Stimulated activated CD4-positive, alpha-beta T cell treated with anti-CD3 and anti-CD28 coated beads, Interleukin-1b, Interleukin-23, amount 100 ng/mL, for 1 hour (primary cell): ENCODE measurements at places on chromosomes 7 and 10.

GRCh38 chr10:12826800-12827372 lies 174.6 kb downstream of the CCDC3 start:
- DNase-seq: no peak

DNA sequence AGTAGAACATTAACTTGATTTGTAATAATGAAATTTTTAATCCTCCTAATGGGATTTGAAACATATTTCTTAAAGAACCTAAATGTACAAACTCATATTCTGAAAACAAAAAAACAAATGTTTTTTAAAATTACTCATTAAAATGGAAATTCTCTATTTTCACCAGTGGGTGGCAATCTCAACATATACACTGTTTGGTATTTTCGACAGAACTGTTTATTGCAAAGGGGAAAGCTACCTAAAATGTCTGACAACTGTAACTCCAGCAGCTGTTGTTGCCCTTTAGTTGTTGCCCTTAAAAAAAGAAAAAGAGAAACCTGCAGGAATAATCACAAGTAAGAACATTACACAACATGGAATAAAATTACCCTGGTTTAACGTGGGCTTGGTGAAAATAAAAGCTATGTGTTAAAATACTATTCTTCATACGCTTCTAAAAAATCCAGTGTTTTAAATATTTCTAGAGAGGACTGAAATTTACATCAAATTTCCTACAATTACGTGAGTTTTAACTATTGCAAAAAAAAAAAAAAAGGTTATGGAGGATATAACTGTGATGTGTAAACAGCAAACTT lies 54.5 kb downstream of the COL1A2 start:
- DNase-seq: no peak

- DNase-seq: no peak
These were observed 96.9 kb upstream of the GATA3 start for GRCh38 chr10:7957591-7957990.

- no peak for DNase-seq
These were observed 209.3 kb downstream of the JAZF1 start for GRCh38 chr7:27971171-27971812.

DNA sequence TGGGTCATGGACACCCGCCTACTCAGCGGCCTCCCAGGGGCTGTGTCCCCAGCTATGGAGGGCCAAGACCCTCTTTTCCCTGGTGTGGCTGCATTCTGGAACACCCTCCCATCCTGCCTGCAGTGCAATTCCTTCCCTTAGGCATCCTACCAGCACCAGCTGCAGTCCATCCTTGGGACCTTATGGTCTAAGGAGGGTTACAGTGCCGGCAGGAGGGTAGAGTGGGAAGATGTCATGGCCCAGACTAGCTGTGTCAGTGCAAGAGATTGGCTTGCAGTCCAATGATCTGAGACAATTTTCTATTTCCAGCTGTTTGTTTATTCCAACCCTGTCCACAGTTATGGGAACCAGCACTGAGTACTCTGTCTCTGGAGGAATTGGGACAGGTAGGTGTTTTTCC lies 92.4 kb downstream of the WDFY4 start:
- no peak for DNase-seq

DNA sequence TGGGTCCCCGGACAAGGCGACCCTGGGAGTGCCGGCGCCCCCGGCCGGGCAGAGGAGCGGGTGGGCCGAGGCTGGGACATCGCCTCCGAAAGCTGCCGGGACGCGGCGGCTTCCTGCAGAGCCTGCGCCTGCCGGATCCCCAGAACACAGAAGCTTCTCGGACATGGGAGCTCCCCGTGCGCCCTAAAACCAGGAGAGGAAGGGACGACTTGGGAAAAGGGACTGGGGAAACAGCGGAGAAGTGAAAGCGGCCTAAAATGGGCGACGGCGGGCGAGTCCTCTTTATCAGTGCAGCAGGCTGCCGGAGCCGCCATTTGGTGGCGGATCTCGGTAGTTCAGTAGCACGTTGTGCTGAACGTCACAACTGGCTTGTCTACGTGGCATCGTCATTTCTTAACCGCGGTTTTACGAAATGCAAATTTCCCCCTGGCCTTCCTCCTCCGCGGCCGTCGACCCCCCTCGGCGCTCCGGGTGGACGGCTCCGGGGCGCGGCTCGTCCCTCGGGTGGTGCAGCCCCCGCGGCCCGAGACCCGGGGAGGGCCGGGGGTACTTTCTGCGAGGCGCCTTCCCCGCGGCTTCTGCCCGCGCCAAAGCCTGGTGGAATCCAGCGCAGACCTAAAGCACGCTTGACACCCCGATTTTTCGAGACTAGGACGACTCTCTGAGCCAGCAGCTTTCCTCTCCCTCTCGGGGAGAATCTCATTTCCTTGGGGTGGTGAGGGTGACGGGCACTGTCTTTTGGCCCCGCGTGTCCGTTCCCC lies 9.9 kb upstream of the SPAG6 start:
- no peak for DNase-seq

DNA sequence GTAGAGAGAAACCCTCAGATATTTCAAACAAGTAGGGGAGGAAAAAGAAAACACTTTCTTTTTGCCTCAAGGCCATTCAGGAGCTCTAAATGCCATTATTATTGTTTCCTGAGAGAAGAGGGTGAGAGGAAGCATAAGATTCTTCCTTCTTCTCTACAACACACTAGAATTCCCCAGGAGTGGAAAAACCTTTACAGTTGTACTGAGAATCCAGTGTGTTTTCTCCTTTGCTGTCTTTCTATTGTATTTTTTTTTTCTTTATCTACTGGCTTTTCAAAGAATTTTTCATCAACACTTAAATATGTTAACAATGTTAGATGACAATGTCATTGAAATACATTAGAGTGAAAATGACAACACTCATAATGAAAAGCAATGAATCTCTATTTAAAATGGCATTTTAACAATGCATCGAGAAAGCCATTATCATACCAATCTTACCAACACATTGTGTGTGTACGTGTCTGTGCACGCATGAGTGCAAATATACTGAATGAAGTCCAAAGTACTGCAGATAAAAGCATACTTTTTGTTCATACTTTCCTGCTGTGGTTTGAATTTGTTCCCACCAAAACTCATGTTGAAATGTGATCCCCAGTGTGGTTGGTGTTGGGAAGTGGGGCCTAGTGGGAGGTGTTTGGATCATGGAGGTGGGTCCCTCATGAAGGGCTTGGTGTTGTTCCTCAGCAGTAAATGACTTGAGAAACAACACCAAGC lies 24.2 kb upstream of the MACC1 start:
- no peak for DNase-seq

- DNase-seq: no peak
These were observed 156.8 kb upstream of the FZD1 start for GRCh38 chr7:91107460-91107859.

GRCh38 chr7:153006911-153007310 lies 247.4 kb downstream of the ACTR3B start:
- no peak for DNase-seq
